Activated naive CD4-positive, alpha-beta T cell treated with anti-CD3 and anti-CD28 coated beads for 36 hours (primary cell): ENCODE measurements at places on chromosomes 5 and 9. TPM values are rescaled to one million over a fixed set of nuclear protein-coding genes. Genes with fewer than 3 reads are reported as not detected.

DNA sequence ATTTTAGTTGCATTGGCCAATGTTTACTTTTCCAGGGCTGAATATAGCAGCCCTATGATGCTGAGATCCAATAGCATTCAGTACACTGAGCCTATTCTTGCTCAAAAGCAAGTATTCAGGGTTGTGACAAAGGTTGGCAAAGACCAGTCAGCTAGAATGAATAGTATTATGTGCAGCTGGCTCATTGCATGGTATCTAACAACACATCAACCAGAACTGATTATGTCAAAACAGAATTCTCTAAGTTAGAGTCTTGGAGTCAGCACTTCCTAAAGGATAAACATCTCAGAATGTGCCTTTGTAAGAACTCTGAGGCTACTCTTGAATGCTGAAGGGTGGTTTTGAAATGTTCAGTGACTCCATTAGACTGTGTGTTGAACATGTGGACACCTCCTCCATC lies 774.5 kb upstream of the RGMB start:
- no peaks in the 10 kb centered on the region for H3K27me3 ChIP-seq
- H3K4me1 ChIP-seq = no peaks in the 10 kb centered on the region
- H3K27ac ChIP-seq = no peak overlapping the region
- no peak overlapping the region for H3K4me3 ChIP-seq
- no peak for DNase-seq

The PCDHGB2 gene
- not detected for total RNA-seq

DNA sequence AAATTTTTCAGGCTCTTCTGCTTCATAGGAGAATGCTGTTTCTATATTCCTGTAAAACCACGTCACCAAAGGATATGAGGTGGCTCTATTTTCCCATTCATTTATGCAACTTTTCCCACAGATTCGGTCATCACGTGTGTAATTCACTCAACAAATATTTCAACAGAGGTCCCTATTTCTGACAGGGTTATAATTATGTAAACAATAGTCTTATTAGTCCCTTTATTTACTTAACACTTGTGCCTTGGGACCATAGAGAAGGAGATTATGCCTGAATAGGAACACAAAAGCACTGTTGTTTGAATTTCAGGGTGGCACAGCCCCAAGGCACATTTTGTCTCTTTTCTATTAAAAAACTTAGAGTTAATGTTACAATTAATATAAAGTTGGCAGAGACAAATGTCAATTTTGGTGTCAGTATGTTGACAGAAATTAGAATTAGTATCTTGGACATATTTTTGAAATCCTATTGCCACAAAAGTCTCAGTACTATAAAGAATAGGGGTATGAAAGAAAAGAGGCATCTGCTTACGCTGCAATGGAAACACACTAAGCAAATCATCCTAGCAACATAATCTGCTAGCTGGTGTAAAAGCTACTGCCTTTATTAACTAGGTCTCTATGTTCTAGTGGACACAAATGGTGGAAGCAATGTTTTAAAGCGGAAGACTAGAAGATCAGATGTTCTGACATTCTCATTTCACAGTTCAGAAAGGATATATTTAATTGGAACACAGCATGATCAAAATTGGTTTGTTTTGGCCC lies 229.1 kb upstream of the TBCA start:
- DNase-seq = no peak
- no peak overlapping the region for H3K4me3 ChIP-seq
- H3K4me1 ChIP-seq = no peaks in the 10 kb centered on the region
- H3K36me3 ChIP-seq = peaks cover 9% of the 10 kb centered on the region
- H3K27me3 ChIP-seq = no peaks in the 10 kb centered on the region
- H3K27ac ChIP-seq = no peak overlapping the region

The PDLIM4 gene
- not detected for total RNA-seq

DNA sequence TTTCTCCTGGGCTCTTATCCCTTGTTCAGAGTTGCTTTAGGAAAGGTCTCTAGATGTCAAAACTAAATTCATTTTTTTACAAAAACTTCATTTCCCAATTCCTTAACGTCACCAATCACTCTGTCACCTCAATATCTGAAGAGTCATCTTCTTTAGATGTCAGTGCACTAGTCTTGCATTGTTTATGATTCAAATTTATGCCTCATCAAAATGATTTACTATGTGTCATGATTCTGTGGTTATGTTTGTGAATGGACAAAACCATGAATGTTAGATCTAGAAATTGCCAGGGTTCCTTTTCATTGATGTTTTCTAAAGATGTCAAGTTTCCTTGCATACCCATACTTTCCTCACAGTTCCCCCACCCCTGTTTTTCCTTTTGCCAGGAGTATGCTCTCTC lies 21.5 kb downstream of the CWC27 start:
- no peak for DNase-seq
- no peak overlapping the region for H3K27ac ChIP-seq
- peaks cover 13% of the 10 kb centered on the region for H3K36me3 ChIP-seq
- H3K27me3 ChIP-seq = no peaks in the 10 kb centered on the region

The RALGPS1 gene
- total RNA-seq = 2.4 TPM

DNA sequence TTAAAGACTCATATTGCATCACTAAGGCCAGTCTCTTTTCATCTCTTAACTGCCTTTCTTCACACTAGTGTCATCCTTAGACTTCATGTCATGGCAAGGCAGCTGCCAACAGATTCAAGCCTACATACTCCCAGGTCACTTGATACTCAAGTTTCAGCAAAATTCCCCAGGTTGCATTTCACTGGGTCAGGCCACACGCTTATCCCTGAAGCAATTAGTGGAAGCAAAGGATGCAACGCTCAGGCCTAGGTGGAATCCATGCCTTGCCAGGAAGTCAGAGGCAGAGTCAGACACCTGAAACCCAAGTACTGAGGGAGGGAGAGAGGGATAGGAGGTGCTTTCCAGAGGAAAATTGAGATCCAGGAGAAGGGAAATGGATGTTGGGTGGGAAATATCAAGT lies 28.9 kb downstream of the YIPF5 start:
- no peak for DNase-seq
- H3K4me3 ChIP-seq = no peak overlapping the region
- H3K4me1 ChIP-seq = peaks cover 2% of the 10 kb centered on the region
- no peaks in the 10 kb centered on the region for H3K27me3 ChIP-seq

GRCh38 chr5:99089822-99090549 lies 161.2 kb upstream of the CHD1 start:
- peaks cover 2% of the 10 kb centered on the region for H3K27me3 ChIP-seq
- DNase-seq = no peak
- H3K4me3 ChIP-seq = no peak overlapping the region
- H3K4me1 ChIP-seq = peaks cover 9% of the 10 kb centered on the region
- H3K27ac ChIP-seq = no peak overlapping the region

DNA sequence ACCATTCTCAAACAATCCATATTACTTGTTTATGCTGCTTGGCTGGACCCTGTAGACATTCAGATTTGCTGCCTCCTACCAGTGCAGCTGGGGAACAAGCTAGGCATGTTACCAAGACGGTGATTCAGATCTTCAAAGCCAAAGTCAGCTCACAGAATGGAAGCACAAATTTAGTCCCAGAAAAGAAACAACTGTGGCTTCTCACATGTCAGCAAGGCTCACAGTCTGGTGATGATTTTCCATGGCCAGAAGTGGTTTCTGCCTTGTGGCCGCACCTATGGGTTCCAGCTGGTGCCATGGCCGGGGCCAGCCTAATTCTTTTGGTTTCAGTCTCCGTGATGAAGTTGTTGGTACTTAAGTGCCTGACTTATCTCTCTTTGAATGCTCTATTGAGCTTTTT lies 182.2 kb downstream of the TMC1 start:
- no peaks in the 10 kb centered on the region for H3K27me3 ChIP-seq
- H3K4me1 ChIP-seq = no peaks in the 10 kb centered on the region
- no peak overlapping the region for H3K27ac ChIP-seq
- H3K4me3 ChIP-seq = no peak overlapping the region
- DNase-seq = no peak

DNA sequence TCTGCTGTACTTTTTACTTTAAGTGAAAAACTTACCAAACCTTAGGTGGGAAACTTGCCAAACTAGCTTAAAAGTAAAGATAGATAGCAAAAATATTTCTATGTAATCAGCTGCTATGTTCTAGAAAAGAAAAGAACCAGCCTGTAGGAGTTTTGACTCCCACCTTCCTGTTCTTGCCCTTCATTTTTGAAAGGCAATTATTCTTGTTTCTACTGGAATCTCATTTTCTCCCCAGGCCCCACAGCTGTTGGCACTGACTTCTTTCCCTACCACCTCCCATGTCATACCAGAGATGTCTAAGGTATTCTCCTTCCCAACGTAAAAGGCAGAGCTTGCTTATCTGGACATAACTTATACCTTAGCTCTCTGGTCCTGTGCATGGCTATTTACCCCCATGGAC lies 389.7 kb downstream of the ARHGEF28 start:
- H3K4me1 ChIP-seq = no peaks in the 10 kb centered on the region
- H3K27me3 ChIP-seq = peaks cover 27% of the 10 kb centered on the region

The FBP2 gene
- total RNA-seq = not detected

DNA sequence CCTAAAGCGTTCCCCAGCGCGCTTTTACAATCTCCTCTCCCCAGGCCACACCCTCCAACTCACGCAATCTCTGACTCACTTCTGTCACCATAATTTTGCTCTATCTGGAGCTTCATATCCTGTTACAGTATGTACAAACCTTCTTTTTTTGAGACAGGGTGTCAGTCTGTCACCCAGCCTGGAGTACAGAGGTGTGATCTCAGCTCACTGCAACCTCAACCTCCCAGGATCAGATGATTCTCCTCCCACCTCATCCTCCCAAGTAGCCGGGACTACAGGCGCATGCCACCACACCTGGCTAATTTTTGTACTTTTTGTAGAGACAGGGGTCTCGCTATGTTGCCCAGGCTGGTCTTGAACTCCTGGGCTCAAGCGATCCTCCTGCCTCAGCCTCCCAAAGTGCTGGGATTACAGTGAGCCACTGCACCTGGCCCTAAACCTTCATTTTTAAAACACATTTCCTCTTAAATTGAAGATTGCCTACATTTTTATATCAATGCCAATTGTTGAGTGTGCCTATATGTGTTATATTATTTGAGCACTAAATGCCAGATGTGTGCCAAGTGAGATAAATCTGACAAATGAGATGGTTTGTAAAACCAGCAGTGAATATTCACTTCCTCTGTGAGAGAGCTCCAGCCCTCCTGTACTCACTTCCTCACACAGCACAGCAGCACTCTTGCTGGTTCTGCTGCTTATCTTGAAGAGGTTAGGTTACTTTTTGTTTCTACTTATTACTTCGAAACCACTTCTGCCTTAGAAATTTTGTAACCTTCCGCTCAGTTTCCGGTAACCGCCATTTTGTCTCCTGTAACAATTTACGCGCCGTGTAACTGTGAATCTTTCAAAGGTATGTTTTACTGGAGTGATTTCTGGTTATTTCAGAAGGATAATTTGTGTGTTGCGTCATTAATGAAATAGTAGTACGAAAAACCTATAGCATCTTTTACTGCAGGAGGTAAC lies 57.9 kb downstream of the DOCK8 start:
- H3K36me3 ChIP-seq = peaks cover 28% of the 10 kb centered on the region
- peak overlapping the region; percentile 94 for H3K4me3 ChIP-seq
- H3K4me1 ChIP-seq = peaks cover 51% of the 10 kb centered on the region
- peak; percentile 88 for DNase-seq
- H3K27ac ChIP-seq = peak overlapping the region; percentile 99
- H3K27me3 ChIP-seq = no peaks in the 10 kb centered on the region

DNA sequence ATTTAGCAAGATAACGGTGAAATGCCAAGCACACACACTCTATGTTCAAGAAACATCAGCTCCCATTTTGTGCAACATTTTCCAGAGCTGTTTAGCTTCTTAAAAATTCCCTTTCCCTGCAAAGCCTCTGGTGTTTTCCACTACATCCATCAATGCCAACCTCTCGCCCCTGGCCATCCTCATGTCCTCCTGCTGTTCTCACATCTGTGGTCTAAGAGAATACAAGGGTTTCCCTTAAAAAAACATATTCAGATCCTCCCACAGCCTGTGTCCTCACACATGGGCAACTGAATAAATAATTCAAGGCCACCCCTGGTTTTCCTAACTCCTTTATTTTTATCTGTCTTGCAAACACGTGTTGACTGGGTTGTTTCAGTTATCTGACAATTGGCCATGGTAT lies 70.3 kb downstream of the PAPPA start:
- no peak overlapping the region for H3K4me3 ChIP-seq
- H3K27ac ChIP-seq = no peak overlapping the region
- H3K27me3 ChIP-seq = peaks cover 4% of the 10 kb centered on the region
- H3K4me1 ChIP-seq = no peaks in the 10 kb centered on the region
- H3K36me3 ChIP-seq = no peaks in the 10 kb centered on the region

The C9 gene
- total RNA-seq = not detected

- no peaks in the 10 kb centered on the region for H3K36me3 ChIP-seq
- H3K27me3 ChIP-seq = peaks cover 4% of the 10 kb centered on the region
- no peak overlapping the region for H3K27ac ChIP-seq
- no peaks in the 10 kb centered on the region for H3K4me1 ChIP-seq
Measured at GRCh38 chr9:80175286-80176150, 603.8 kb downstream of the TLE4 start.

- no peak overlapping the region for H3K4me3 ChIP-seq
- no peaks in the 10 kb centered on the region for H3K27me3 ChIP-seq
- no peak overlapping the region for H3K27ac ChIP-seq
- no peak for DNase-seq
Measured at GRCh38 chr5:135063511-135064234, 29.6 kb upstream of the PITX1 start.

The GABRA6 gene
- total RNA-seq = not detected

The C9orf43 gene
- total RNA-seq = 0.84 TPM

The CARD9 gene
- 0.12 TPM for total RNA-seq

- no peak for DNase-seq
- no peak overlapping the region for H3K4me3 ChIP-seq
- H3K27me3 ChIP-seq = no peaks in the 10 kb centered on the region
- peak overlapping the region; percentile 17 for H3K27ac ChIP-seq
Measured at GRCh38 chr5:154795235-154795596, 40.0 kb downstream of the LARP1 start.

The RETREG1 gene
- 19.3 TPM for total RNA-seq

DNA sequence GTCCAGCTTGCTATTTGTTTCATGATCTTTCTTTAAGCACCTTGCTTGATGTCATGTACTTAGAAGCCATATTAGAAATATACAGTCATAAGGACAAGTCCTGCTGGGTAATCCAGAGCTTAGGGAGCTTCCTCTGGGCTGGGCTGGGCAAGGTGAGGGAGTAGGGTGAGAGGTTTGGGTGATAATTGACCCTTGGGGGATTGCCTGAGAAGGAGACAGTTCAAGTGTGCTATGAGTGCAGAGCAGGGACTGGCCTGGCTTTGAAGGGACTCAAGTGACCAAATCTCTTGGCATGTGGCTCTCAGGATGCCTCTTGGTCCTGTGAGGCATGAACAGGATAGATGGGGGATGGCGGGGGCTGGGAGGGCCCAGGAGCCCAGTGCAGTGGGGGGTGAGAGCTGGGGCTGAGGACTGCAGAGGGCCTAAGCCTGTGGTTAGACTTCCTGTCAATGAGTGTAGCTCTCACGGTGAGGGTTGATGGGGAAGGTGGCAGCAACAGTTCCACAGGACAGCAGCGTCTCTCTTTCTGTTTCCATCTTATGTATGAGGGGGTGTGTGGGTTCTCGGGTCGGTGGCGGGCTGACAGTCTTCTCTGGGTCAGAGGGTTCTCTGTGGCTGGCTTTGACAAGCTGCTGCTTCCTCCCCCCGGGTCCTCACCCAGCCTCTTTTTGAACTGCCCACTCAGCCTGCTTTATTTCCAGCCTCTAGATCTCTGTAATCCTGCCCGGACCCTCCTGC lies 53.5 kb downstream of the RGS3 start:
- H3K4me1 ChIP-seq = peaks cover 81% of the 10 kb centered on the region
- peak; percentile 85 for DNase-seq
- no peaks in the 10 kb centered on the region for H3K36me3 ChIP-seq
- peak overlapping the region; percentile 70 for H3K4me3 ChIP-seq
- peak overlapping the region; percentile 85 for H3K27ac ChIP-seq
- H3K27me3 ChIP-seq = peaks cover 2% of the 10 kb centered on the region

The GLDC gene
- total RNA-seq = 1.7 TPM

The CCDC127 gene
- 4.0 TPM for total RNA-seq

- no peak for DNase-seq
- no peak overlapping the region for H3K27ac ChIP-seq
- no peaks in the 10 kb centered on the region for H3K4me1 ChIP-seq
- H3K4me3 ChIP-seq = no peak overlapping the region
Measured at GRCh38 chr5:149135536-149136201, 5.6 kb upstream of the ABLIM3 start.
